Mucosa of gallbladder (tissue), 1 donor: ENCODE measurements at places on chromosomes 2 and 18. TPM values are rescaled to one million over a fixed set of nuclear protein-coding genes. Genes with fewer than 3 reads are reported as not detected.

Gene ZAP70
- 12.6 TPM for total RNA-seq

Gene SERPINB3
- not detected for total RNA-seq

GRCh38 chr2:113324684-113325160, 46.0 kb upstream of the PAX8 start:
- DNase-seq, result peak; percentile 44

Gene IL36B
- not detected for total RNA-seq

Gene POMC
- 6.8 TPM for total RNA-seq

- no peak for DNase-seq
These were observed 69.6 kb downstream of the COL5A2 start for GRCh38 chr2:189109921-189110397.
